ENCODE measurements at places on chromosomes 1 and 21.

DNA sequence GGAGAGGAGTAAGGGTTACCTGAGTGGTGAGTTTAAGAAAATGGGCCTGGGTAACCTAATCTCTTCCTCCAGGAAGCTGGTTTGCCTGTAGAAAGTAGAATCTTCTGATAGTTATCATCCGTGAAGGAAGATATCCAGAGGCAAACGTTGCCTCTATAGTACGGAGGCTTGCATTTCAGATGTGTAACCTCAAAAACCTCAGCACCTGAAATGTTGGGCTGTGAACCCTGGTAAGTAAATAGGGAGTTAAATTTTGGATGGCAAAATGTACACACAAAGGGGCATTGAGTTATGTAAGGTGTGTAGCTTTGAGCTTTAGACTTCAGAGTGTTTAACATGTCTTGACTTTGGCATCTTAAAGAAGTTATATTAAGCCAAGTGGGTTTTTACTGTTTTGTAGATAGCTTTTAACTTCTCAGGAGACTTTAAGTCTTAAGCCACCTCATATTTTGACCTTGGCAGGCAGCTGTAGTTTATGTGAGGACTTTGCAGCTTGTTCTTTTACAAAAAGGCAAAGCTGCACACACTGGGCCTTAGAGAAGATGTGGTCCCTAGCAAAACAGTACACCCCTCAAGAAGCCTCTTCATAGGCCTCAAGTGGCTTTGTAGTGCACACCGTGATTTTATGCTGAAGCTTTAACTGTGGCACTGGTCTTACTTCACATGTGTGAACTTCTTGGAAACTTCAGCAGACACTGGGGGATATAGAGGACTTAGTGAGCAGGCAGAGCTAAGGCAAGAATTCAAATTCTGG, 83.4 kb downstream of the SNRPE start:
- DNase-seq: no peak

DNA sequence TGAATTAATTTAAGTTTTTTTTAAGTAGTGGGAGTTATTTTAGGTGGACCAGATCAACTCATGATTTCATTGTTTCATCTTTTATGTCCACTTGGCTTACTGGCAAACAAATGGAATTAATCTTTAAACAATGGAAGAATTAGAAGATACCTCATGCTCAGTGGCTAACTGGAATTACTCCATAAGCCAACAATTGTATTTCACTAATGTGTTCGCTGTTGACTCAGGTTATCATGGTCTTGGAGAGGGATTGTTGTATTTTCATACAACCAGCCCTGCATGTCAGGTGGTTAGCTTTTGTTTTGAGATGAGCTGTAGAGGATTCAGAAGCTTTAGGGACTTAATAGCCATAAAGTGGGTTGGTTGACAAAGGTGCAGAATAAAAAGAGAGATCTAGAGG, 57.2 kb upstream of the HMCN1 start:
- no peak for DNase-seq

DNA sequence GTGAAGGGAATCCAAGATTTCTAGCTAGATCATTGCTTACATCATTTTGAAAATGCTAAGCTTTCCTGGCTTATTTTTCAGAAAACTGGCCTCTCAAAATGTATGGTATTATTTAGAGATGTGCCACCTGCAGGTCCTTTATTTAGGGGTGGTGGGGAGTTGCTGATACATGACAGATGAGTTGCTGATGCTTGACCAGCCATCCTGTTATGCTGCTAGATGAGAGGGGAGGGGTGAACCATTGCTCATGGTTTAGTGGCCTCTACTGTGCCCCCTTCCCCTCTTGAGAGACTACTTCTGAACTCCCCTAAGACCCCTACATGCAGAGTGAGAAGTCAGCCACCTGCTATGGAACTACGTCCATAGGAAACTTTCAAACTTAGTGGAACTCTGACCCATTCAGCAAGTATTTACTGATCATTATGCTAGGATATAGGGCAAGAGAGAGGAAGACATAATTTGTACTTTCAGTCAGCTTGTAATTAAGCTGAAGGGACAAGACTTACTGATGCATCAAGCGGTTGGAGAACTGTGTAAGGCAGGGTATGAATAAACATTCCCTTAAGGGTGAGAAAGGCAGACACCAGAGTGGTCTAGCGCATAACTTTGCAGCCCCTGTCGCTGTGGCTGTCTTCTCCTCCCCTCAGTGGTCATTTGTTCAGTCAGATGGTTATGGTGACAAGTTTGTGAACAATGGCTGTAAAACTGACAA, 34.6 kb downstream of the SLAMF6 start:
- peak; percentile 97 for DNase-seq

DNA sequence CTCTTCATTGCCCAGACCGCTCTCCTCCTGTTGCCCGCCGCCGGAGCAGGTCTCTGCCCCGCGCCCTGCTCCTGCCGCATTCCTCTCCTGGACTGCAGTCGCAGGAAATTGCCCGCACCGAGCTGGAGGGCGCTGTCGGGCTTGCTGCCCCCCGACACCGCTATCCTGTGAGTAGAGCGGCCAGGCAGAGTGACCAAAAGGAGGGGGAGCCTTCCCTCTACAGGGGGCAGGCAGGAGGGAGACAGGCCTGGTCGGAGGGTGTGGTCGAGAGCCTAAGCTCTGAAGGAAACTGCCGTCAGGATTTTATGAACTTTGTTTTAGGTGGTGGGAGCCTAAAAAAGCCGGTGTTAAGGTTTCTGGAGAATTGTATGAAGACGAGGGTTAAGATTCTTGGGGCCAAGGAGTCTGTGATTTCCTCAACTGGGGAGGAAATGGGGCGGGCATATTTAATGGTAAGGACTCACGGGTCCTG, 517 bp downstream of the LRIG2 start:
- DNase-seq: no peak

DNA sequence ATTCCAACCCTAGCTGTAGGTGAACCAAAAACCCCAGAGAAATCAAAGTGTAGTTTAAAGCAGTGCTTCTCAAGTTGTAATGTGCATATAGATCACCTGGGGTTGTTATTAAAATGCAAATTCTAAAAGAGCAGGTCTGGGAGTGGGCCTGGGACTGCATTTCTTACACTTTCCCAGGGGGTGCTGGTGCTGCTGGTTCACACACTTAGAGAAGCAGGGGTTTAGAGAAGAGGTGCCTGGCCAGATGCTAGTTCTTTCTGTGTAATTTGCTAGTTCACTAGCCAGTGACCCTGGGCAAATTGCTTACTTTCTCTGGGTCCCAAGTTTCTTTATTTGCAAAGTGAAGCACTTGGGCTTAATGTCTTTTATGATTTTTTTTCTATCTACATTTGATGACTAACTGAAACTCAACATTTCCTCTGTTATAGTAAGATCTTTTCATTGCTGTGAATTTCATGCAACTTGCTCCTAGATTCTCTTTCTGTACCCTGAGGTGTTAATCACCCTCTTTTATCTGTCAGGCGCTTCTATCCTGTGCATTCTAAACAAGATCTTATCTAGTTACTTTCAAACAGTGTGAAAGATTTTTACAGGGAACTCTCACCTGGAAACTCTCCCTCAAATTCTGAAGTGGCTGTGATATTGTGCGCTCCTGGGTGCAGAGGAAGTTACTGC, 141.9 kb upstream of the UBE2U start:
- DNase-seq: no peak

All from NAMALWA (cell line).